ENCODE measurements at places on chromosomes 1 and 21.

- no peak for DNase-seq
These were observed 108.1 kb upstream of the MAGI3 start for GRCh38 chr1:113282008-113282892.

DNA sequence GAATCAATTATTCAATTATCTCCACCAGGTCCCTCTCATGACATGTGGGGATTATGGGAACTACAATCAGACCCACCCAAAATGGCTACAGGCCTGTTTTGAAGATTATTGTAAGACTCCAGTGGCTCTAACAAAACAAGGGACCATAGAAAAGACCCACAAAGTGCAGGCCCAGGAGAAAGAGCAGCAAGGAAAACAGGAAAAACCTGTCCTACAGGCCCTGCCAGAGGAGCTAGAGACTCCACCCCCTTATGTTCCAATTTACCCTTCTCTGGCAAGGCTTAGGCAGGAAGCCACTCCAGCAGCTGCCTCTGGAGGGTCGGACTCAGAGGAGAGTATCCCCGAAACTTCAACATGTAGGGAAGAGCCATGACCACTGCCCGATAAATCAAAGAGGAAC is 96.5 kb downstream of the LIPI start:
- DNase-seq, result no peak

- DNase-seq, result no peak
These were observed 60.9 kb upstream of the RGS2 start for GRCh38 chr1:192747943-192748342.

GRCh38 chr1:26070963-26071342 is 3.5 kb upstream of the TRIM63 start:
- no peak for DNase-seq

DNA sequence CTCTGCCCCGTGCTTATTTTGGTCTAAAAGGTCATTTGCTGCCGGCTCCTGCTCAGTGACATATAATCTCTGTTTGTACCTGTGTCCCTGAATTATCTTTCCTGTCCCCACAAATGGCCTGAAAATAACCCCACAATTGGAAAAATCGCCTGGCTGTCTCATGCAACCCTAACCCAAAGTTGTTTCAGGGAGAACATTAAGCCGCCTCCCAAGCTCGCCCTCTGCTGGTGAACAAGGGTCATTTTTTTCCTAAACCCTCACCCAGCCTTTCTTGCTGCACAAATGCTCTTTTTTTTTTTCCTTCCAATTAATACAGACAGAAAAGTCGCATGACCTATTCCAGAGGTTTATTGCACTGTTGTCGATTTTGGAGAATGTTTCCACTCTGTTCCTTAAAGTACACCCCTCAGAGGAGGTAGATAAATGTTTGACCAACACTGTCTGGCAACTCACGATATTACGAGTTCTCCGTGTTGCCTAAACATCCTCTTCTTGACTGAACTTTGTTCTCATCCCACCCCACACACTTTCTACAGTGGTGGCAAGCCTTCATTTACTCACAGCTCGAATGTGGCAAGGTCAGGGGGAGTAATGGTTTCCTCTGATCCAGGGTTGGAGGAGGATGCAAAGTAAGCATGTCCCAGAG is 148.7 kb downstream of the ZZZ3 start:
- peak; percentile 48 for DNase-seq

DNA sequence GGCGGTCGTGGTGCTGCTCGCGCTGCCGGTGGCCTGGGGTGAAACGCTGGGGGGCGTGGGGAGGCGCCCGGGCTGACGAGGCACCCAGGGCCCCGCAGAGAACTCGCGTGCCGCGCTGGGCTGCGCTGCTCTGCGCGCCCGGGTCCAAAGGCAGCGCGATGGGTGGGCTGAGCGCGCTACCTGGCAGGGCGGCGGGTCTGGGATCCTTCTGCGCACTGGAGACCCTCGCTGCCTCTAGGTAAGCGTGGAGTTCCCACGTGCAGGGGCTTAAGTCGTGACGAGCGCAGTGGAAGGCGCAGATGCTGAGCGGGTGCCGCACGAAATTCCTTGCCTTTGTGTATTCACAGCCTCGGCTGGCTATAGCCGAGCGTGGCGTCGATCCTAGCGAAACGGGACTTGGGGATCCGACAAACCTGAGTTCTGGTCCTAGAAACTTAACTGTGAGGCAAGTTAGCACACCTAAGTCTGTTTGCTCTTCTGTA is 24.6 kb downstream of the CR1L start:
- DNase-seq, result no peak

GRCh38 chr1:93346421-93346993 is 800 bp downstream of the DR1 start:
- peak; percentile 6 for DNase-seq

DNA sequence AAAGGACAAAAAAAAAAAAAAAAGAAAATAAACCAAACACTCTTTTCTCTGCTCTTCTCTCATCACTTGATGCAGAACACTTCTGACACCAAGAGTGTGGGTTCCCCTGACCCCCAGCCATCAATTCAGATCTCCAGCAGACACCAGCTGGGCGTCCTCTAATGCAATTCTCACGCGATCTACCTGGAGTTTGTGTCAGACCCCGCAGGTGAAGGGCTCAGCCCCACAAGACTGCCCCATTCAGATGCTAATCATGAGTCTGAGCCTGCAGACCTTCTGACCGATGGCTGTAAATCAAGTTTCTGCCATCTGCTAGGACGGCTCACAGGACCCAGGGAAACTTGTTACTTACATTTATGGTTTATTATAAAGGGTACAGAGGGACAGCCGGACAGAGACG is 133.6 kb upstream of the C1orf174 start:
- no peak for DNase-seq

GRCh38 chr1:21511579-21512522 is 2.6 kb downstream of the ALPL start:
- DNase-seq, result no peak

DNA sequence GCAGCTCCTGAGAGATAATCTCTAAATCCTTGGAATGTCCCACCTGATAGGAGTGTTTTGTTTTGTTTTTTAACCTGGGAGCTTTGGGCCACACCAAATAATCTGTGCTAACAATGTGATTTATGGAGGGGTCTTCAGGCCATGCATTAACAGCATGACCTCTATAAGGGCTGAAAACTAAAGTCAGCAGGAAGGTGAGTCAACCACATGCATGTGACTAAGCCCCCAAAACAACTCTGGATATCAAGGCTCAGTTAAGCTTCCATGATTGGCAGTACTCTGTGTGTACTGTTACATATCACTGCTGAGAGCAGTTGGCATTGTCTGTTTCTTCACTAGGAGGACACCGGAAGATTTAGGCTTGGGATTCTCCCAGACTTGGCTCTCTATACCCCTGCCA is 10.7 kb downstream of the AUNIP start:
- DNase-seq, result no peak

DNA sequence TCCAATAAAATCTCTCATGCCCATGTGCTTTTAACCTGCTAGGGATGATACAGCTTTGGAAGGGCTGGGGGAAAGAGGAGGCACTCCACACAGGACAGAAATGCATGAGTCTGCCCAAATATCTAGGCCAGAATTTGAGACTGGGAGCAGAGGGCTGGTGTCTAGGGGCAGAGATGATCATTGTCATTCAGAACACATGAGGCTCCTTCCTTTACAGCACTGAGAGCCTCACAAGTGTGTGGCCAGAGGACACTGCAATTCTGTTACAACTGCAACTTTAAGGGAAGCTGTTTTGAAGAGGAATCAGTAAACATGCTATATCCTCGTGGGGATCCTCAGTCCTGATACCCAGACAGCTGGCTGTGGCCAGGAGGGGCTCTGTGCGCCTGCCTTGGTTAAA is 541.3 kb downstream of the OMA1 start:
- no peak for DNase-seq

DNA sequence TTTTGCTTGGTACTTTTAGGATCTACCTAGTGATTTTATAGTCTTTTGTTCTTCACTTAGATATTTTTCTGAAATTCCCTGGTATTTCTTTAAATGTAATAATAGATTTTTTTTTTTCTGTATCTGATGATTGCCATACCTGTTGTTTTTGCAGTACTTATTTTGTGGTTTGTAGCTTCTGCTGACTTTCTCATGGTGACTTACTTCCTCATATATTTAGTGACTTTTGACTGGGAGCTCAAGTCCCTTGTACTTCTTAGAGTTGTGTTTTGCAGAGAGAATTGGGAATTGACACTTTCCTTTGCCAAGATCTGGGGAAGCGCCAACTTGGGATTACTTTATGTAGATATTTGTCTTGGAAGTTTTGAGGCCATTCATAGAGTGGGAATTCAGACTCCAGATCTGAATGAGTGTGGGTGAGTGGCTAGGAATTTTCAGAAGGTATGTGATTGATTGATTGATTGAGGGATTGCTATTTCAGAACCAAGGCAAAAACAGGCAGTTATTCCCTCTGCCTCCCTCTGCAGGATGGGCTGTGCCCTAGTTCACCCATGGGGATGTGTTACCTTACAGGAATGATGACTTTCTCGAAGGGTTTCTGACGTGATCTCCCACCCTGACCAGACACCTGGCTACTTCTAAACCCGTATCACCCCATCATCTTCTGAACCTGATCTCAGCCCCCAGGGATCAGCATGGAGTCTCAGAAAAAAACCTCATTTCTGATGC is 219.5 kb downstream of the URB2 start:
- DNase-seq, result no peak
